ENCODE measurements at places on chromosomes 12 and 14. TPM values are rescaled to one million over a fixed set of nuclear protein-coding genes. Genes with fewer than 3 reads are reported as not detected.

Gene RPL10L
- total RNA-seq, result not detected

Gene ARHGEF25
- 0.26 TPM for total RNA-seq

Gene SLC10A1
- not detected for total RNA-seq

Gene DUSP6
- 12.9 TPM for total RNA-seq

Gene POTEM
- not detected for total RNA-seq
